ENCODE measurements at places on chromosomes 2 and 18. TPM values are rescaled to one million over a fixed set of nuclear protein-coding genes. Genes with fewer than 3 reads are reported as not detected.

DNA sequence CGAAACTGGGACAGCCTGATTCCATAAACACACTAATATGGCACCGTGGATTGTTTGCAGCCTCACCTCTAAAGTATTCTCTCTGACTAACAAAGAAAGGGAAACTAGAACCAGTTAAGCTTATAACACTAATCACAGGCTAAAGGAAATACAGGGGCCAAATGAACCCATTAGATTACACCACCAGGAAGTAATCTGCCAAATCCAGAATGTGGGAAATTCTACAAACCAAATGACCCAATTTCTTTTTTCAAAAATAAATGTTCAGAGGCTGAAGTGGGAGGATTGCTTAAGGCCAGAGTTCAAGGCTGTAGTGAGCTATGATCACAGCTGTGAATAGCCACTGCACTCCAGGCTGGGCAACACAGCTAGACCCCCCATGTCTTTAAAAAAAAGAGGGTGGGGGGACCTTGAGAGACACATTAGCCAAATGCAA lies 1.5 kb upstream of the MPPE1 start:
- peaks cover 5% of the 10 kb centered on the region for H3K36me3 ChIP-seq
- peaks cover 2% of the 10 kb centered on the region for H3K27me3 ChIP-seq
- peak overlapping the region; percentile 86 for H3K4me3 ChIP-seq
- peak; percentile 35 for DNase-seq

DNA sequence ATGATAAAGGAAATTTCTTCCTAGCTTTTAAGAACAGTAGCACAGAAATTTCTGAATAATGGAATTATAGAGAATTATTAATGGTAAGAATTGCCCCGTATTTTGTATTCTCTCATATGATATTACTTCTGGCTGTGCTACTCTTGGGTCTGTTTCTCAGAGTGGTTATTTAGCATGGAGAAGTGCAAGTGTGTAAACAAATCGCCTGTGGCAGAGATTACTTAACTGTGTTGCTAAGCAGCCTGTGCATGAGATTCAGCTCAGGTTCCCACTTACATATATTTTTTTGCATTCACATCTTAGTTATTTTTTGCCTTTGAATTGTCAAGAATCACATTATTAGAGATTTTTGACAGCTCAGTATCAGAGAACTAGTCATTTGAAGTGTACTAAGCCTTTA lies 80.1 kb upstream of the NFATC1 start:
- DNase-seq = no peak
- H3K27ac ChIP-seq = no peak overlapping the region
- H3K4me1 ChIP-seq = no peaks in the 10 kb centered on the region
- H3K36me3 ChIP-seq = peaks cover 5% of the 10 kb centered on the region
- H3K27me3 ChIP-seq = 0 out of 2 replicates have a peak, but pooled peaks cover 2% of the 10 kb centered on the region
- no peak overlapping the region for H3K4me3 ChIP-seq

DNA sequence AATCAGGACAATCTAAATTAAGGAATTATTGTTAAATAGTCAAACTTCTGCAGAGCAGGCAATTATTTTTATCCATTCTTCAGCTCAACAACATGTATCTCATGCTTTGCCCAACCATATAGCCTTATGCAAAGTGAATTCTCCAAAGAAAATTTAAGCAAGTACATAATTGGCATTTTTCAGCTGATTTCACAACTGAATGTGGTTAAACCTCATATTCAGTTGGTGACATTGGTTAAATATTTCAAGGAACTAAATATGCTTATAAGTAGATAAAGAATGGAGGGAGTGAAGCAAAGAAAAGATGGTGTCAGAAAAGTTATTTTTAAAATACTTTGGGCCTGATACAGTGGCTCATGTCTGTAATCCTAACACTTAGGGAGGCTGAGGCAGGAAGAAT lies 816.2 kb downstream of the NRXN1 start:
- no peaks in the 10 kb centered on the region for H3K27me3 ChIP-seq
- H3K27ac ChIP-seq = no peak overlapping the region
- H3K36me3 ChIP-seq = no peaks in the 10 kb centered on the region
- no peak for DNase-seq
- H3K4me1 ChIP-seq = no peaks in the 10 kb centered on the region

- peak overlapping the region; percentile 78 for H3K4me3 ChIP-seq
- H3K36me3 ChIP-seq = peaks cover 29% of the 10 kb centered on the region
- no peak for DNase-seq
- peaks cover 18% of the 10 kb centered on the region for H3K27me3 ChIP-seq
- peak overlapping the region; percentile 89 for H3K27ac ChIP-seq
- peaks cover 85% of the 10 kb centered on the region for H3K4me1 ChIP-seq
Measured at GRCh38 chr18:48835119-48835518, 115.6 kb downstream of the SMAD7 start.

GRCh38 chr2:160208655-160209515 lies 8.8 kb upstream of the ITGB6 start:
- H3K4me1 ChIP-seq = peaks cover 85% of the 10 kb centered on the region
- H3K36me3 ChIP-seq = no peaks in the 10 kb centered on the region
- H3K27me3 ChIP-seq = no peaks in the 10 kb centered on the region
- peak overlapping the region; percentile 96 for H3K27ac ChIP-seq
- no peak for DNase-seq

DNA sequence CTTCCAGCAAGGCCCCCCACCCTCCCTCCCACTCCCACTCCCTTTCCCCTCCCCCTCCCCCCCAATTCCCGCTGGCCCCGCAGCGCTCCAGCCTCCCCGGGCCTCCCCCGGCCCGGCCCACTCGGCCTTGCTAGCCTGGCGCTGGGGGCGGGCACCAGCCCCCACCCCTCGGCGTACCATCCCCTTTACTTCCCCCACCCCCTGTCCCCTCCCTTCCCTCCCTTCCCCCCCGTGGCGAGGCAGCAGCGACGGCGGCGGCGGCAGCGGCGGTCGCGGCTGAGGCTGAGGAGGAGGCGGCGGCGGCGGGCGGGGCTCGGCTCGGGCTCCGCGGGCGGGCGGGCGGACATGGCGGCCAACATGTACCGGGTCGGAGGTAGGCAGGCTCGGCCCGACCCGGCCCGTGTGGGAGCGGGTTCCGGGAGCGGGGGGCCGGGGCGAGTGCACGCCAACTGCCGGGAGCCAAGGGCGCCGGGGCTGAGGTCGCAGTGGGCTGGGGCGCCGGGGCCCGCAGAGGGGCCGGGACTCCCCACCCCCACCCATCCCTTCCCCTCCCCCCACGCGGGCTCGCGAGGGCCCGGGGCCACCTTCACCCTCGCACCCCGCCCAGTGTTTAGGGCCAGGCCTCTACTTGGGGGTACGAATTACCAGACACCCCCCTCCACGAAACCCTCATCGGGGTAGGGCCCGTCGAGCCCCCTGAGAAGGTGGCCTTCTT lies at the start of gene MTA3:
Gene MTA3 (plus strand): TSS at position 232 of the 715 bp plus-strand sequence. CDS start 114 bp downstream, at position 346.
- 0 out of 2 replicates have a peak, but pooled peaks cover 4% of the 10 kb centered on the region for H3K36me3 ChIP-seq
- peaks cover 31% of the 10 kb centered on the region for H3K4me1 ChIP-seq
- peak within 1 kb of the TSS; percentile 90 for H3K27ac ChIP-seq
- 0 out of 2 replicates have a peak, but pooled peaks cover 4% of the 10 kb centered on the region for H3K27me3 ChIP-seq
- peak; percentile 3 for DNase-seq

- H3K36me3 ChIP-seq = no peaks in the 10 kb centered on the region
- H3K4me1 ChIP-seq = no peaks in the 10 kb centered on the region
- 0 out of 2 replicates have a peak, but pooled peaks cover 2% of the 10 kb centered on the region for H3K27me3 ChIP-seq
- H3K4me3 ChIP-seq = no peak overlapping the region
- no peak overlapping the region for H3K27ac ChIP-seq
Measured at GRCh38 chr2:237025090-237025865, 60.4 kb upstream of the COPS8 start.

DNA sequence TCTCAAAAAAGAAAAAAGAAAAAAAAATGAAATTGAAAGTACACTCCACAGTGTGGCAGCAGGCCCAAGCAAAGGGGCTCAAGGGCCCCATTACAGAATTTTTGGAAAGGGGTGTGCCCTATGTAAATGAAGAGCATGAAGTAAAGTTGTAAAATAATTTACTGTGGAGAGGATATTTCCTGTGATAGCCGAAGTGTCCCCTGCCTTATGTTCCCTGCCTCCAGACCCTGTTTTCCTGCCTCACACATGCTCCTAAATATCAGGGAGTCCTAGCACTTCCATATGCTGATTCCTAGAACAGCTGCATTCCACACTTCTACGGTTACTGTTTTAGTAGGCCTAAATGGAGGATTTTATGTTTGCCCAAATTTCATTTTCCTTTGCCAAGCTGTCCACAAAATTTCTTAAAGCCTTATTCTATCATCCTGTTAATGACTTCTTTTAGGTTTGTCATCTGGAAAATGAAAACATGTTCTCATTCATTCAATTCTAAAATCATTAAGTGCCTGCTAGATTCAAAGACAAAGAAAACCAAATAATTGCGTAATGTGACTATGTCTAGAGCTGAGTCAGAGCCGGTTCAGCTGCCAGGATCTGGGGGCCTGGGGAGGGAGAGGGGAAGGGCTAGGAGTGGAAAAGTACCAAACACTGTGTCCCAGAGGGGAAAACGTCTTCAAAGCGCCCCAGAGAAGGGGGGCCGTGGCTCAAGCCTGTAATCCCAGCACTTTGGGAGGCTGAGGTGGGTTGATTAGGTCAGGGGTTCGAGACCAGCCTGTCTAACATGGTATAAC lies 25.9 kb upstream of the IMPA2 start:
- peaks cover 21% of the 10 kb centered on the region for H3K4me1 ChIP-seq
- peak overlapping the region; percentile 87 for H3K27ac ChIP-seq
- peak; percentile 73 for DNase-seq
- no peaks in the 10 kb centered on the region for H3K27me3 ChIP-seq

- DNase-seq = no peak
- H3K27ac ChIP-seq = no peak overlapping the region
- H3K4me3 ChIP-seq = no peak overlapping the region
- H3K36me3 ChIP-seq = no peaks in the 10 kb centered on the region
- H3K4me1 ChIP-seq = peaks cover 42% of the 10 kb centered on the region
Measured at GRCh38 chr2:133993160-133993559, 260.7 kb upstream of the MGAT5 start.

Gene DSG2
- not detected for total RNA-seq

GRCh38 chr2:207692206-207693065 lies 19.0 kb upstream of the CCNYL1 start:
- H3K4me3 ChIP-seq = no peak overlapping the region
- H3K27me3 ChIP-seq = peaks cover 17% of the 10 kb centered on the region
- DNase-seq = no peak
- no peak overlapping the region for H3K27ac ChIP-seq
- peaks cover 12% of the 10 kb centered on the region for H3K4me1 ChIP-seq

DNA sequence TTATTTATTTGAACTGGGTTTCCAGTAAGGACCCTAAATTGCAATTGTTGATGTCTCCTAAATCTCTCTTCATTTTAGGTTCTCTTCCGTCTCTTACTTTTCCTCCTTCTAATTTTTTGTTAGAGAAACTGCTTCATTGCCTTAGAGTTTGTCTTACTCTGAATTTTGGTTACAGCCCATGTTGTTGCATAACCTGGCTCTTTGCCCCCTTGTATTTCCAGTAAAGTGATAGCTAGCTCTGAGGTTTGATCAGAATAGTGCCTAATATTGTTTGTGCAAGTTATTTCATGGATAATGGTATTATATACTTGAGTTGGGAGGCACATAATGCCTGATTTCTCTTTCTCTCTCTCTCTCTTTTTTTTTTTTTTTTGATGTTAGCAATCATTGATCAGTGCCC lies 71.8 kb downstream of the MGAT5 start:
- no peak overlapping the region for H3K4me3 ChIP-seq

Gene CDH7
- not detected for total RNA-seq

Gene UGT1A6
- total RNA-seq = not detected

Gene PFN4
- total RNA-seq = 0.66 TPM

- no peaks in the 10 kb centered on the region for H3K36me3 ChIP-seq
- no peak overlapping the region for H3K27ac ChIP-seq
- H3K4me1 ChIP-seq = peaks cover 27% of the 10 kb centered on the region
- no peak overlapping the region for H3K4me3 ChIP-seq
Measured at GRCh38 chr2:43136011-43136799, 90.2 kb downstream of the ZFP36L2 start.

Gene DPYSL5
- not detected for total RNA-seq

GRCh38 chr2:84646514-84646913 lies 130.2 kb downstream of the DNAH6 start:
- no peak overlapping the region for H3K27ac ChIP-seq
- no peaks in the 10 kb centered on the region for H3K4me1 ChIP-seq
- no peaks in the 10 kb centered on the region for H3K36me3 ChIP-seq
- H3K27me3 ChIP-seq = peaks cover 47% of the 10 kb centered on the region
- no peak for DNase-seq
- no peak overlapping the region for H3K4me3 ChIP-seq

Gene SLC4A3
- total RNA-seq = 13.4 TPM

DNA sequence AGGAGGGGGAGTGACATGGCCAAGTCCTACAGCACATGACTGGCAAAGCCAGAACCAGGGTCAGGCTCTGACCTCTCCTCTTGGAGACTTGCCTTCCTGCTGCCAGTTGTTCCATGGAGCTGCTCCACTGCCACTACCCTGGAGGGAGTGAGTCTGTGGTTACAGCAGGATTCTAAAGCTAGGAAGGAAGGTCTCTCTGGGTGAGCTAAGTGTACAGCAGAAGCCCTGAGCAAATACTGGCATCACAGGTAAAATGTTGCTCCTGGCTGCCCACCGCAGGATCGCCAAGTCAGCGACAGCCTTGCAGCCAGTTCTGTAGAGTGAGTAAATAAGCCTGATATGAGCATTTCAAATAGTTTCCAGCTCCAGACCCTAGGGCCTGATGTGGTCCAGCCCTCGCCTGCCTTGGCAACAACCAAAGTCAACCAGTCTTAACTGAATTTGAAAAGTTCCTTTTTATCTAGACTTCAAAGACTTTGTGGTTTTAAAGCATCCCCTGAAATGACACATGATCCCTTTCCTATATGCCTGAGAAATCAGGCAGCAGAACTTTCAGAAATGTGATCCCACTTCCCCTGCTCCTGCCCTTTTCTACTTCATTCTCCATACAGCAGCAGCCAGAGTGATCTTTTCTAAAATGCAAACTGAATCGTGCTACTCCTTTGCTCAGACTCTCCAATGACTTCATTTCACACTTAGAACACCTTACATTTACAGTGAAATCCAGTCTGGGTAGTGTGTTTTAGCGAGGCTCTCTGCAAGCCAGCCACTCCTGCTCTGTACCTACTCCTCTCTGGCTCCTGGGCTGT lies 114.3 kb downstream of the MGAT5 start:
- H3K4me3 ChIP-seq = no peak overlapping the region
- DNase-seq = no peak
- no peak overlapping the region for H3K27ac ChIP-seq
- peaks cover 72% of the 10 kb centered on the region for H3K4me1 ChIP-seq
- peaks cover 2% of the 10 kb centered on the region for H3K27me3 ChIP-seq
- peaks cover 28% of the 10 kb centered on the region for H3K36me3 ChIP-seq

GRCh38 chr2:27803046-27803445 lies 31.5 kb downstream of the MRPL33 start:
- H3K27me3 ChIP-seq = no peaks in the 10 kb centered on the region
- H3K27ac ChIP-seq = peak overlapping the region; percentile 30
- DNase-seq = no peak
- peaks cover 84% of the 10 kb centered on the region for H3K4me1 ChIP-seq
- no peak overlapping the region for H3K4me3 ChIP-seq
- peaks cover 14% of the 10 kb centered on the region for H3K36me3 ChIP-seq

Gene SH3BP4
- 87.2 TPM for total RNA-seq

DNA sequence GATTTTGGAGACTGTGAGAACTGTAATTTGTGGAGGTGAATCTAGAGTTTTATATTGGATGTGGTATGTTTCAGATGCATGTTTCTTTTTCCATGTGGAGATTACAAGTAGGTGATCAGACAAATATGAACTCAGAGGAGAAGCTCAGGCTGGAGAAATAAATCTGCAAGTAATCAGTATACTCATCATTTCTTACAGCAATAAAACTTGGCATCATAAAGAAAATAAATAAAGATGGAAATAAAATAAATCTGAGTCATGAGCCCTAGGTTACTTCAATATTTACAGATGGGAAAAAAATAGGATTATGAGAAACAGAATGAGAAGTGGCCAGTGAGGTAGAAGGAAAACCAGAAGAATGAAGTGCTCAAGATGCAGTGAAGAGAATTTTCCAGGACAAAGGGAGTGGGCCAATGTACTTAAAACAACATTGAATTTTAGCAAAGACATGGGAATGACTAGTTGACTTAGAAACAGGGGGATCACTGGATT lies 453.8 kb downstream of the DSC3 start:
- no peaks in the 10 kb centered on the region for H3K27me3 ChIP-seq
- H3K36me3 ChIP-seq = no peaks in the 10 kb centered on the region
- H3K4me1 ChIP-seq = no peaks in the 10 kb centered on the region
- no peak for DNase-seq
- no peak overlapping the region for H3K4me3 ChIP-seq

Measured in HFFc6 (cell line).